GM12864 (cell line): ENCODE measurements at places on chromosomes 16 and 17.

DNA sequence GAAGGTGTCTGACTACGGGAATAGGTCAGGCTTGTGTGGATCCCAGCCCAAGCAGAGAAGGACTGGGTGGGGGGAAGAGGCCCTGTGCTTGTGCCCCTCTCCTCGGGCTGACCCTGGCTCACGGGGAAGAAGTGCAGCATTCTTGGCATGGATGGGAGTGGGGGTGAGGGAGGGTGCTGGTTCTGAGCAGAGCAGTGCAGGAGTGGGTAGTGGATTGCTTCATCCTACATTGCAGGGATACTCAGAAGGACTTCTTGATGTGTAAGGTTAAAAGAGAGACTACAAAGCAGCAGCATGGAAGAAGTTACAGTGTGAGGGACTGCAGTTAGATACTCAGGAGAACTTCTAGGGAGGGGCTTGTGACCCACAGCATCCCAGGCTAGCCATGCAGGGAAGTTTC is 2.1 kb downstream of the ARHGAP23 start:
- DNase-seq, result no peak

GRCh38 chr16:4532238-4532637 is 6.3 kb downstream of the CDIP1 start:
- DNase-seq, result no peak

DNA sequence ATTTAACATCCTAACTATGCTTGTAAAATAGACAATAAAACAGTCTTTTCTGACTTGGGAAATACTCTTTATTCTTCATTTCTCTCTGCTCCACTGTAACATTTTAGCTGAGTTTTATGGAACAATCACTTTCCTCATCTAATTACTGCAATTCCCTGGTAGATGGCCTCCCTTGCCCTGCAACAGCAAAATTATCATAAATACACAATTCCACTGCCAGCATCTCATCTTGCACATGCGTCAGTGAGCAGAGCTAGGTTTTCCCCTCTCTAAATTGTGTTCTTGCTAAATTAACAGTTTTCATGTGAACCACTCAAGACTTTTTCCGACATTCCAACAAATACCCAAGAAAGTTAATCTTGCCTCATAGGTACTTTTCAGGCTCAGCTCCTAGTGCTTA is 920.9 kb upstream of the GOT2 start:
- DNase-seq, result no peak

GRCh38 chr16:87635541-87636049 is 33.3 kb downstream of the JPH3 start:
- no peak for DNase-seq

DNA sequence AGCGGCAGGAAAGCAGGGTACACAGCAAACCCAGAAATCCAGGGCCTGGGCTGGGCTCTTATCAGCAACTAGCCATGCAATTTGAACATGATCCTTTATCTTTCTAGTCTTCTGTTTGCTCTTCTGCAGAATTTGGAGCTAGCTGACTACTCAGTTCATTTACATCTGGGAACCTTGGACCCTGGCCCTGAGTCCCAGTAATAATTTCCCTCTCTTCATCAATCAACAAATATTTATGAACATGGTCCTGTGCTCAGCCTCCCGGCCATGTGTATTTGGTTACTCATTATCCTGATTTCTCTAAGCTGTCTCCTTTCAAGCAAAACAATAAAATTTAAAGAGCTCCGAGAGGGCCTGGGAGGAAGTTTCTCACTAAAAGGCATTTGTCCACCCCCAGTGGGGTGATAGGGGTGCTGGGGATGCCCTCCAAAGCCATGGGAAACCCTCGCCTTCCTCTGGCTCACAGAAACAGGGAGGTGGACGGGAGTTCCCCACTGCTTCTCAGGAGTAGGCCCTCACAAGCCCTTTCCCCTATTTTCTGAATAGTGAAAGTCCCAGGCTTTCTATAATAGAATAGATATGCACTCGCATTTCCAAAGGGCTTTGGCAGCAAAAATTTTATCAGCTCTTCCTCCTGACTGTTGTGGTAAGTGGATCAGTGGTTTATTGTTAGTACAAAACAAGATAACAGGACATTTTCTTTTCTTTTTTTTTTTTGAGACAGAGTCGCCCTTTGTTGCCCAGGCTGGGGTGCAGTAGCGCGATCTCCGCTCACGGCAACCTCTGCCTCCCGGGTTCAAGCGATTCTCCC is 6.9 kb upstream of the WDR59 start:
- no peak for DNase-seq

- no peak for DNase-seq
Measured at GRCh38 chr17:75683583-75683982, 16.4 kb downstream of the SAP30BP start.

DNA sequence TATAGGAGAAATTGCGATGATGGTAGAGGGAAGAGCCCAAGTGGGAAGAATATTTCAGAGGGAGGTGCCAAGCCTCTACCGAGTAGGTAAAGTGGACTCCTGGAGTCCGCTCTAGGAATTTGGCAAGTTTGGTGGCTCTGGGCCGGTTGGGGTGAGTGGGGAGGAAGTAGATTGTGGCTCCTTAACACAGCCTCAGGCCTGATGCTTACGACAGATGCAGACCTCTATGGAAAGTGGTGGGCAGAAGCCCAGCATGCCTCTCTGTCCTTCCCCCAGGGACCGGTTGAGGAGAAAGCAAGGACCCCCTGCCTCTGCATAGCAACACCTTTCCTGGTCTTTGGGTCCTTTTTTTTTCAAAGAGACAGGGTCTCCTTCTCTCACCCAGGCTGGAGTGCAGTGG is 55.9 kb upstream of the SIAH1 start:
- DNase-seq, result no peak

GRCh38 chr16:89996178-89996489 is 23.1 kb downstream of the DBNDD1 start:
- DNase-seq, result no peak

- no peak for DNase-seq
Measured at GRCh38 chr17:55567240-55568214, 56.3 kb upstream of the SMIM36 start.

DNA sequence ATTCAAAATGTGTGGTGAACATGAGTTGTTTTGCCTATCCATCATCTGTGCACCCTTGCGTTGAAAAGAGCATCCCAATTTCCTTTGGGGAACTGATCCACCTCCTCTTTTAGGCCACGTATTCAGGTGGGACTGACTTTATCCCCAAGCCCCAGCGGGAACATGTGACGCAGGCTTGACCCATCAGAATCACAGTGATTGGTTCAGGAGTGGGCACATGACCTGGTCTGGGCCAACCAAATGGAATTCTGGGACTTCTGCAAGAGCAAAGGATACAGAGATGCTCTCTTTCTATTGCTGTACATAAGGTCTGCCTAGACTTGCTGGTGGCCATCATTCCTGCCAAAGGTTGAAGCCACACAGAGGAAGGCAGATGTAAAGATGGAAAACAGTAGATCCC is 158.9 kb downstream of the IRX5 start:
- DNase-seq, result no peak

- no peak for DNase-seq
Measured at GRCh38 chr17:19372011-19372370, 6.3 kb upstream of the MAPK7 start.

GRCh38 chr17:867896-868489 is 85.8 kb downstream of the MRM3 start:
- no peak for DNase-seq

DNA sequence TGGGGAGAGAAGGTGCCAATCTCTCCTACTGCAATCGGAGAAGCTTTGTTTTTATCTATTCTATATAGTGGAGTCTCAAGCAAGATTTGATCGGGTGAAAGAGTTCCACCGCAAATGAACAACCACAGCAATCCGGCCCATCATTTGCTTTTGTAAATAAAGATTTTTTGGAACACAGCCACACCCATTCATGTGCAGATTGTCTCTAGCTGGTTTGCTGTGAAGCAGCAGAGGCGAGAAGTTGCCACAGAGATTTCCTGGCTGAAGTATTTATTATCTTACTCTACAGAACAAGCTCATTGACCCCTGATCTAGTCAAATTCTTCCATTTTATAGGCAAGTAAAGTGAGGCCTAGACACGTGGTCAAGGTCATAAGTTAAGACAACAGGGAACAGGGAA is 195.5 kb upstream of the TNRC6C start:
- DNase-seq, result no peak

DNA sequence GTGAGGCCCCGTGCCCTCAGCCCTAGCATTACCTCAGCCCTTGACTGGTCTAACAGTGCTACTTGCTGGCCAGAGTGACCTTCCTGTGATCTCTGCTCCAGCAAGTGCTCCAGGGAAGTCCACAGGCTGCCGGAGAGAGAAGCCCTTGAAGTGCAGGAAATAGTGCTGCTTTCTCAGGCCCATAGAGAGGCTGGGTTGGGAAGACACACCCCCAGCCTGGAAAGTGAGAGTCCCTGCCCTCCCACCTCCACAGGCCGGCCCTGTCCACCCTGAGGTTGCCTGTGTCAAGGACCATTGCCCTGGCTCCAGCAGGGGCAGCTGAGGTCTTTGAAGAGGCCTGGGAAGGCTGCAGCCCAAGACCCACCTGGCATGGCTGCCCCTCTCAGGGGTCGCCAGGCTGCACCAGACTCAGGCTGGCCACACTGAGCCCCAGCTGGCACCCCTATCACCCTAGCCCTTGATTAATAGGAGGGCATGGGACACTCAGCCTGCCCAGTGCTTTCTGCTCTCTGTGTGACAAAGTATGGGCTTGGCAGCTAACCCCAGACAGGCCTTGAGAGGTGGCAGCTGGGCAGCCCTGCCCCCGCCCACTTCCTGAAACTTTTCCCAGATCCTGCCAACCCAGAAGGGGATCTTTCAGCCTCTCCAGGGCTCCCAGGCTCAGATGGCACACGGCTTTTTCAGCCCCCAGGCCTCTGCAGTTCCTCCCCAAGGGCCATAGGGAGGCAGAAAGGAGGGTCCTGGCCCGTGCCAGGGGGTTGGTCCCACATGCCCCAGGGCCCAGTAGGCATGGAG is 21.7 kb downstream of the ATP6V0D1 start:
- no peak for DNase-seq

DNA sequence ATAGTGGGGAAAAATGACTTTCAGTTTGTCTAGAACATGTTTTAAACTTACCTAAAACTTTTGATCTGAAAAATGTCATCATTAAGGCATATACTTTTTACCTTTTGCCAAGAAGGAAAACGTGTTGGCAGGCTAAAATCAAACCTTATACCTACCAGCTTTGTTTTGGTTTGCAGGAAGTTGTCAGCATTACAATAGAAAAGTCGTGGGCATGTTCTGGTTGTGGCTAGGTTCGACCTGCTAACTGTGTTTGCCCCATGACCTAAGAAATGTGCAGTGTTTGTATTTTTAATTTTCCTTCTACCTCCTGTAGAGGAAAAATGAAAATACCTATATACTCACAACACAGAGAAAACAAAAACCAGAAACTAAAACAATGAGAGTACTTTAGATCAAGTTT is 13.0 kb downstream of the SKAP1 start:
- no peak for DNase-seq

DNA sequence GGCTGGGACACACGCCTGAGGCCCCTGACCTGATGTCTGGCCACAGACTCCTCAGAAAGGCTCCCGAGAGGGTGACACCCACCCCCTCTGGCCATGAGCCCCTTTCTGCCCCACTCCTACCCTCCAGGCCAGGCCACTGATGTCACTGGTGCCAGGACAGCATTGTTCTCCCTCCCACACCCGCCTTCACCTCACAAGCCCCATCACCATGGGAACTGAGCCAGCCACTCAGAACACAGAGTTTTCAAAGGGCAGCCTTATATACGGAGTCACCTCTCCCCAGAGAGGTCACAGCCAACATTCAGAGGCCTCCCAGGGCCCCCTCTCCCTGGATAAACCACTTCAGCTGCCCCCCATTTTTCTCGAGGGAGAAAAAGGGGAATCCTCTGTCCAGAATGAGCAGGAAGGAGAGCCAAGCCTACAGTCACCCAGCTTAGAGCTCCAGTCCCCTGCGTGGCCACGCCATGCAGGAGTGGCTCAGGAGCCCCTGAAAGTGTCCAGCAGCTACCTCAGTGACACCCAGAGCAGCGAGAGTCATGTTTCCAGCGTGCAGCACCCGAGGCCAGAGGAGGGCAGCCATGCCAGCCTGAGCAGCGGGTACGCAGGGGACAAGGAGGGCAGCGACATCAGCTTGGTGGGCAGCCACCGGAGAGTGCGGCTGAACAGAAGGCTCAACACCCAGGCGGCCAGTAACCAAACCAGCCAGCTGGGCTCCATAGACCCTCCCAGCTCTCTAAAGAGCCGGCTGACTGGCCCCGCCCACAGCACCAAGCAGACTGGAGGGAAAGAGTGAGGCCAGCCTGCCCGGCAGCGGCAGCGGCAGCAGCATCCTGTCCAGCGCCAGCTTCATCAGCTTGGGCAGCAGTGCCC is at the start of gene C16orf82:
TSS of gene C16orf82 (plus strand) at position 260 of the 870 bp plus-strand sequence.
- DNase-seq, result no peak

DNA sequence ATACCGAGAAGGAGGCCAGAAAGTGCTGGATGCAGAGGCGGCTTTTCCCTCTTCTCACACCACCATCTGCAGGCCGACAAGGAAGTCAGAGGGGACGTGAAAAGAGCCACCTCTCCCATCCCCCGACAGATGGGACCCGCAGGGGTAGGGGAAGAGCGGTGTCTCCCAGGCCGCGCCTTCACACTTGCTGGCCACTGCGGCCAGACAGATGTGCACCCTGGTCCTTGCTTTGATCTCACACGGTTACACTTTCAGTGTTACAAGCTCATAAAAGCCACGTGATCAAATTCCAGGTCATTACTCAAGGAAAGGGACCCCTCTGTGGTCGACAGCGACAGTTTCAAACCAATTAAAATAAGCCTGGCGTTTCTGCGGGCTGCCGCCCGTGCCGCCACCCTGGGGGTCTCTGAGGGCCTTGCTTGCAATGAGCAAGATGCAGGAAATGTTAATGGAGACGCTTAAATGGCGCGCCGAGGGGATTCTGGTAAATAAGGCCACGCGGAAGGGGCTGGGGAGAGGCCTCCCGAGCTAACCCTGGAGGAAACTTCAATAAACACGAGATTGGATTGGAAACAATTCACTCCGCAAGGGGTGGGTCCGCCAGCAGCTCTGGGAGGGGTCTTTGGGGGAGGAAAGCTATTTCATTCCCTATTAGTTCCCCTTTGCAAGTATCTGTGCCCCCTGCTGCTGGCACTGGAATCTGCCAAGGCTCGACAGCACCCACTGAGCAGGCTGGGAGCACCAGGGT is 240.9 kb downstream of the ENGASE start:
- no peak for DNase-seq

GRCh38 chr17:83030432-83030831 is 49.0 kb upstream of the METRNL start:
- DNase-seq, result no peak
